ENCODE measurements at places on chromosomes 7 and 10.

DNA sequence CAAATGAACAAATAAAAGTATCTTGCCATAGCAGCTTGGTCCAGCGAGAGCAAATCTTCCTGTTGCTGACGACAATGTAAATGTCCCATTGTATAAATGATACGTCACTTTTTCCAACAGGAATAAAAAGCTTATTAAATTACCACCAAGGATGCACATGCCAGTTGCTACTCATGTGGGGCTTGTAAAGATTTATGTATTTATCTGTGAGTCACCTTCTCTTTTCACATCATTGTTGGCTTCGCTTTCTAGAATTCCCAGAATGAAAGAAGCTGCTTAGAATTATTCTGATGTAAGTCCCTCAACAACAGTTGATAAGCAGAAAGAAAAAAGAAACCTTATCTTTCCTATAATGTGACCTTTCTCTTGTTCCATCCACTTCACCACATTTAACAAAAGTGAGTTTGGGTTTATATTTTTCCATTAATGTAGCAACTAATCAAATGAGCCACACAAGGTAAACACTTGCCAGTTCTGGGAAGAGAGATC lies 22.4 kb downstream of the DNAJC12 start:
- DNase-seq: peak; percentile 58

DNA sequence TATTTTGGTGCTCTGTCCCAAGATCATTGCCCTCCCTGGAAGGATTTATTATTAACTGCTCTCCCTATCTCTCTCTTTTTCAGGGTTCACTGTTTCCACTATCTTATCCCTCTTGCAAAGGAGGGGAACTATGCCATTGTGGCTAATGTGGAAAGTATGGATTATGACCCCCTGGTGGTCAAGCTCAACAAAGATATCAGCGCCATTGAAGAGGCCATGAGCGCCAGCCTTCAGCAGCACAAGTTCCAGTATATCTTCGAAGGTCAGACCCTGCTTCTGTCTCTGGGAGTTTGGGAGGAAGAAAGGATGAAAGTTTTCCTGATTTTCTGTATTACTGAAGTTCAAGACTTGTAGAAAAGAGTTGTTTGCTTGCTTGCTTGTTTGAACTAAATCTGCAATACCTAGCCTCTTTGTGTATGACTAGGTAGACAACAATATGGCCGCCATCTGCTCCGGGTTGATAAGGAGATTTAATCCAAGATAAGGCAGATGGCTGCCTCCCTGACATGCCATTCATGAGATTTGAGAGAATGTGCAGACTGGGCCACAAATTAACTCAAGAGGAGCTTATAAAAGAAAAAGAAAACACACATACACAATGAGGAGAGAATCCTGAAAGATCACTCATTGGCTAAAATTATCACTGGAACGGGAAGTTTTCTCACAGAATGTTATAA lies 122.2 kb upstream of the LRGUK start:
- DNase-seq: no peak

DNA sequence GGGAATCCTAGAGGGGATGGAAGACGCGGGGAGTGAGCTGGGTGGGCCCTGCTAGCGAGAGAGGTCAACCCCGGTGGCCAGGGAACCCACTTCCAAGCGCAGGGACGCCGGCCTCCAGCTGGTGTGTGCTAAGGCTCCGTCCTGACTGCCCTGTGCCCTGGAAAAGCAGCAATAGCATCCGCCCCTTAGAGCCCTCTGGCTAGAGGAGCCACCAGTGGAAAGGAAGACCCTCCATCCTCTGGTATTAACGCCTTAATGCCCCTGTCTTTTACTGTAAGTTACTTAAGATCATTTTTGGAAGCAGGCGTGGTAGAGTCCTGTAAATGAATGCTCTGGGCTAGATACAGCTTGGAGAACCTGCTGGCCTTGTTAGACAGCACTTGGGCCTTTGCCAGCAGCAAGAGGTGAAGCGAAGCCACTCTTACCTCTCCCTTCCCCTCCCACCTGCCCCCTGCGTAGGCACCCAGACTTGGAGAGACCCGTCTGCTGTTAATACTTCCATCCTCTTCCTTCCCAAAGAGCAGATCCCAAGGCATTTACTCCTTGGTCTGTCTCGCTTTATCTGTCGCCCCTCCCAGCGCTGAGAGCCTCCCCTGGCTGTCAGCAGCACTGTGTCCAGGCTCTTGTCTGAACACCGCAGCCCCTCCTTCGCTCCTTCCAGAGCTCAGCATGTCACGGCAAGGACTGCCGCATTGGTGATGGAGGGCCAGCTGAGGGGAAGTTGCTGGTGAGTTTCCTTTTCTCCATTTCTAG lies 4.6 kb downstream of the REPIN1 start:
- no peak for DNase-seq

GRCh38 chr10:126016882-126017281 lies 120.5 kb downstream of the FANK1 start:
- DNase-seq: no peak

- DNase-seq: no peak
Observed at GRCh38 chr10:111745982-111746381, 437.6 kb downstream of the GPAM start.

GRCh38 chr7:54145716-54146115 lies 396.5 kb upstream of the VSTM2A start:
- DNase-seq: no peak

DNA sequence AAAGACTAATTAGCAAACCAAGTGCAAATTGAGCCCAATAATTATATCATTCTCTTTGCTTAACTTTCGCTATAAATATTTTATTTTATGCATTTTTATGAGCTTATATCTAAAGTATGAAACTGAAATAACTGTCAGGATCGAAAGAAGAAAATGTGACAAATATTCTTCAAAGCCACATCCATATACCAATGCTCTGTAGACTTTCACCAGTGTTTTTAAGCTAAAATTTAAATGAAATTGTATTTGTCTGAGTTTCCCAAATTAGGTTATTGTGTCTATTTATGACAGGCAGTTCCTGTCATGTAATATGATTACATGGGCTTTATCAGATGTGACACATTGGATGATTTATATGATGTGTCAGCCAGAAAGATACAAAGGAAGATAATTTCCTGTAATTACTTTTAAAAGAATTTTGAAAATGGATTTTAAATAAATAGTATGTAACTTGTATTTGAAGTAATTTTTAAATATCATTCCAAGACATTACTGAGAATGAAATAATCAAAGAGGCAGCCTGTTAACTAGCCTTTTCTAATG lies 317.9 kb upstream of the KLF6 start:
- no peak for DNase-seq

- no peak for DNase-seq
Observed at GRCh38 chr7:3682028-3682710, 381.1 kb downstream of the SDK1 start.

DNA sequence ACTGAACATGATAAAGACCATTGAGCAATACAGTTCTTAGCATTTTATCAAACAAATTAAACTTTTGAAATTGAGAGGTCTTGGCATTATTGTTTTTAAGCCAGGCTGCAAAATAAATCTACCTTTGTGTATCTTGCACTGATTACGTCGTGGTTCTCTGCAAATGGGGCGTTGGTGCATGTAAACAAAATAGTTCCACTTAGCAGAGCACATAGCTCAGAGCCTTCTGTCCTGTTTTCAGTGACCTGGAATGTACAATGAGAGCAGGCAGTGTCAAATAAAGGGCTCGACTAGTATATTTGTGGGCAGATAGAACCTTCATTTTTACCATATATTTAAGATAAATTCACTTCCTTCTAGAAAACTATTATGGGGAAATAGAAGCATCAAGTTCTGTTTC lies 333.9 kb upstream of the SMIM30 start:
- no peak for DNase-seq

GRCh38 chr10:600876-601659 lies 88.4 kb downstream of the DIP2C start:
- DNase-seq: no peak

DNA sequence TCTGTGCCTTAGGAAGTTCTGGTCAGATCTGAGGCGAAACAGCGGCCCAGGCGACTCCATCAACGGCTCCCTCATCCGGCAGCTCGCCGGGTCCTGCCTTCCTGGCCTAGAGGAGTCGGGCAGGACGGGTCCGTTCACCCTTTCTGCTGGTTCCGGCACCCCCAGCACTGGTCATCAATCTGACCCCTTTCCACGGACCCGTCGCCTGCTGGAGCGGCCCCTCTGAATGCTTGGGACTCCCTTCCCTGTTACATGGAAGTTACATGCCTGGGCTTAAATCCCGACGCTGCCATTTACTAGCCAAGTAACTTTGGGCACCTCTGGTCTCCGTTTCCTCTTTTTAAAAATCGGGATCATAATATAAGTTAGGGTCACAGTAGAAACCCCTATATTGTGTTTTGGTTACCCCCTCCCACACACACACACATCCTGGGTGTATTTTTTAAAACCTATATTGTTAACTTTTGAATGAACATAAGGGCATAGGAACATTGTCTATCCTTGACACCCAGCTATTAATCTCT lies 607 bp upstream of the GGCT start:
- DNase-seq: no peak

DNA sequence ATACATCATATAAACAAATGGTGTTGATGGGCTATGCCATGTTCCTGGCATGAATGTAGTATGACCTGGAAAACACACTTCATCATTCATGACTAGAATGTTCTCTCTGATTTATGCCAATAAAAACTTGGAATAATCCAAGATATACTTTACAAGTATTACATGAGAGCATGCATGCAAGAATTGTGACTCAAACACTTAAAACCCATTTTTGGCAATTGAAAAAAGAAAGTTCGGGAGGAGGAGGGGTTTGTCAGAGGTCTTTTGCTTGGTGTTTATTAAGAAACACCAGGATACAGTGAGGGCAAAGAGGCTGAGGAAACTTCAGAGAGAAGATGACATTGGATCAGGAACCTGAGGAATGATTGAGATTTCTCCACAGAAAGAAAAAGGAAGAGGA lies 10.2 kb upstream of the CUL1 start:
- DNase-seq: no peak

DNA sequence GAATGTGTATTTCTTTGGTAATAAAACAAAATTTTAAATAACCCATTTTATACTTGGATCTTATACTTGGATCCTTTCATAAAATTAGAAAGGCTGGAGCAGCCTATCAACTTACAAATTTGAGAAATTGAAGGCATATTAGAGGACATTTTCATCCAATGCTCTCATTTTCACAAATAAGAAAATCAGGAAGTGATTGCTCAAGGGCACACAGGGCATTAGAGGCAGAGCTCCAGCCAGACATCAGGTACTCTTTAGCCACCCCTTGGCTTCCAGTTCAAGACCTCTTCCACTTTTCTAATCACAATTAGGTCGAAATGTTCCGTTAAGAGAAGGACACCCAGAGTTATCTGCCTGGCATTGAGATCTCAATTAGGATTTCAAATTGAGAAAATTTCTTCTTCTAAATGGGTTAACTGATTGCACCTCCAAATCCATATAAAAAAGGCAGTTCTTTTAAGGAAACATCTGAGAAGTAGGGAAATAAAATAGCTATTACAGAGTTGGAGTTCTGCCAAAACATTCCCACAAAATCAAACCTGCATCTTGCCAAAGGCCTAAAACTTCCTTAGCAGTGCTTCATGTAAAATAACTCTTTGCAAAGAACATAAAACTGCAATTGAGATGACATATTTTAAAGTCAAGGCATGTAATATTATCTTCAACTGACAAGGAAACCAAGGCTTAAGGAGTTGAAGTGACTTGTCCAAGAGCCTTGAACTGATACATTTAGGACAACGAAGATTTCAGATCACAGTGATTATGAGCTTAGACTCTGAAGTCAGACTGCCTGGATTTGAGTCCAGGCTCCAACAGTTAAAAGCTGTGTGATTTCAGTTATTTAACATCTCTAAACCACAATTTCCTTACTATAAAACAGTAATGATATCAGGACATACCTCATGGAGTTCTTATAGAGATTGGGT lies 2.4 kb downstream of the ACTA2 start:
- no peak for DNase-seq

- no peak for DNase-seq
Observed at GRCh38 chr7:92246360-92247101, 757 bp downstream of the ANKIB1 start.

DNA sequence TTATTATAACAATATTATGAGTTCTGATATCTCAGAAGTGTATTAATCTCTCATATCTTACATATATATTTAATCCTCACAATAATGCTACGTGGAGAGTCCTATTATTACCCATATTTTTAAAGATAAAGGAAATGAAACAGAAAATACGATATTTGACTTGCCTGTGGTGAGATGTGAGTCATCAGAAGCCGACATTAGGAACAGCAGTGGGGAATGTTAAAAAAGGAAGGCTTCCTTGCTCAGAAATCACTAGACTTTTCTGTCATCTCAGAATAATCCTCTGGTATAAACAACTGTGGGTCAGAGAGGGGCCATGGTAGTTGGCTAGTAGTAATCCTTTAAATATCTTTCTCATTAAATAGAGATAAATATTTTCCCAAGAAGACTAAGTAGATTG lies 402.3 kb upstream of the PCDH15 start:
- DNase-seq: no peak

- no peak for DNase-seq
Observed at GRCh38 chr7:73442222-73442902, 8.8 kb downstream of the FZD9 start.

DNA sequence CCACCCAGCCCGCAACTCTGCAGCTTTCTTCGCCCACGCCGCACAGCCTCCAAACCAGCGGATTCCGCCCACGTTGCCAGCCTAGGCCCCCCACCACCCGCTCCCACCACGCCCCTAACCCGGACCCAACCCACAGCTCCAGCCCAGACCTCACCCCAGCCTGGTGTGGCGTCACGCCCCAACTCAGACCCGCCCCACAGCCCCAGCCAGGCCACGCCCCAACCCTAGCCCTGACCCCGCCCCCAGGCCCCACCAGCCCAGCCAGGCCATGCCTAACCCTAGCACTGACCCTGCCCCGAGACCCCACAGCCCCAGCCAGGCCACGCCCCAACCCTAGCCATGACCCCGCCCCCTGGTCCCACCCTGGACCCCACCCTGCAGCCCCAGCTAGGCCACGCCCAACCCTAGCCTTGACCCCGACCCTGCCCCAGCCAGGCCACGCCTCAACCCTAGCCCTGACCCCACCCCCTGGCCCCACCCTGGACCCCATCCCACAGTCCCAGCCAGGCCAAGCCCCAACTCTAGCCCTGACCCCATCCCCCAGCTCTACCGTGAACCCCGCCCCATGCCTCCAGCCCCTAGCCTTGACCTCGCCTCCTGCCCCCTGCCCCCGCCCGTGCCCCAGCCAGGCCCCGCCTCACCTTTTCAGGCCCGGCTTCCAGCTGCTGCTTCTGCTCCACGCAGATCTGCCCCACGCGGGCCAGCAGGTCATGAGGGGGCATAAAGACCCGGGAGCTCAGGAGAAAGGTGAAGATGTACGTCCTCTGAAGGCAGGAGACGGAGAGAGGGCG lies 64.0 kb downstream of the RASGEF1A start:
- no peak for DNase-seq
